Breast epithelium (tissue), 4 donors: ENCODE measurements at places on chromosomes 11 and 22.
A peak's percentile ranks its signal among the peaks of the same experiment; 100 is the strongest.

DNA sequence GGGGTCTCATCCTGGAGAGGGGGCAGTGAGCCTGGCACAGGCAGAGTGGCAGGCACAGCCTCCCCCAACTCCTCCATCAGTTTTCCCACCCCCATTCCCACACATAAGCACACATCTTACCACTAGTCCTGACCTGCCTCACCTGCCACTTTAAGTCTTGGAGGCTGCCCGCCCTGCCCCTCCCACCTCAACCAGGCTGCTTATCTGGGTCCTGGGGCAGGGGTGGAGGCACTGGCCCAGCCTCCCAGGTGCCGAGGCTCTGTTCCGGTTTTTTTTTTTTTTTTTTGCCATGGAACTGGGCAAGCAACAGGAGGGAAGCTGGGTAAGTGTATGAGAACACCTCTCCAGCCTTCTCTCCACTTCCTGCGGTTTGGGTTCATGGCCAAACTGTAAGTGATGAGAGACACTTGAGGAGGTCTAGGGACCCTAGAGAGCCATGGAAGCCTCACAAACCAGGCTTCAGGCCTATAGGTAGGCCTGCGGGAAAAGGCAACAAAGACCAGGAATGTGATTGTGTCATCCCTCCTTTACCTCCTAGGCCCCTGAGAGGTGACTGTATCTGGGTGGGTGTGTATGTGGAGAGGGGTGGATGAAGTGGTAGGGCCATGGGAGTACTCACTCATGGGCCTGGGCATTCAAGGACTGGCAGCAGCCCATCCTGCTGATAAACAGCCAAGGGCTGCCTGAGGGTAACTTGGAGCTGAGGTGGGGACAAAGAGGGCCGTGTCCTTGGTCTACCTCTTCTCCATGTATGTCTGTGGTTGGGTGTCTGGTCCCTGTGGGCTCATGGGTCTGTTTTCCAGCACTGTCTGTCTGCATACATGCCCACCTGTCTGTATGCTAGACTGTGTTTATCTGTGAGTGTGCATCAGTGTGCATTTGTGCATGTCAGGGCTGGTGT is 22.6 kb downstream of the PHLDB1 start:
- peak overlapping the region; percentile 14 for H3K27ac ChIP-seq
- H3K4me1 ChIP-seq, result peaks cover 11% of the 10 kb centered on the region
- no peaks in the 10 kb centered on the region for H3K27me3 ChIP-seq
- no peak for DNase-seq
- no peaks in the 10 kb centered on the region for H3K36me3 ChIP-seq

DNA sequence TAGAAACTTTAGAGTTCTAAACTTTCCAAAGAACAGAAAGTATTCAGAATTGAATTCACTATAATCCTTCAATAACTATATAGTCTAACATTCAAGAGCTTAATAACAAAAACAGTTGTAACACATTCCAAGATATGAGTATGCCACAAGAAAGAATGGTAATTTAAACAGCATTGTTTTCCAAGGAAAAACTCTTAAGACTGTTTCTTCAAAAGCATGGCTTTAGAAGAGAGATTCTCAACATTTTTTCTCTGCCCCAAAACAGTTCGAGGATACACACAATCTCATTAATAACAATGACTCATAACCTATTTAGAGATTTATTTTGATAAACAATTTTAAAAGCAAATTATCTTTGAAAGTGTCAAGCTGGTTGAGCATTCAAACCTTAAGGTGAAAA is 16.7 kb upstream of the ARHGAP32 start:
- no peaks in the 10 kb centered on the region for H3K27me3 ChIP-seq
- no peaks in the 10 kb centered on the region for H3K4me1 ChIP-seq
- DNase-seq, result no peak
- H3K36me3 ChIP-seq, result no peaks in the 10 kb centered on the region

- no peaks in the 10 kb centered on the region for H3K4me1 ChIP-seq
- H3K27ac ChIP-seq, result no peak overlapping the region
- no peak for DNase-seq
- no peaks in the 10 kb centered on the region for H3K36me3 ChIP-seq
- H3K27me3 ChIP-seq, result no peaks in the 10 kb centered on the region
Measured at GRCh38 chr11:60887556-60887955, 18.8 kb downstream of the PRPF19 start.

GRCh38 chr11:99370549-99371216 is 349.9 kb downstream of the CNTN5 start:
- no peak overlapping the region for H3K4me3 ChIP-seq
- DNase-seq, result no peak
- no peaks in the 10 kb centered on the region for H3K4me1 ChIP-seq
- H3K36me3 ChIP-seq, result no peaks in the 10 kb centered on the region
- no peak overlapping the region for H3K27ac ChIP-seq

DNA sequence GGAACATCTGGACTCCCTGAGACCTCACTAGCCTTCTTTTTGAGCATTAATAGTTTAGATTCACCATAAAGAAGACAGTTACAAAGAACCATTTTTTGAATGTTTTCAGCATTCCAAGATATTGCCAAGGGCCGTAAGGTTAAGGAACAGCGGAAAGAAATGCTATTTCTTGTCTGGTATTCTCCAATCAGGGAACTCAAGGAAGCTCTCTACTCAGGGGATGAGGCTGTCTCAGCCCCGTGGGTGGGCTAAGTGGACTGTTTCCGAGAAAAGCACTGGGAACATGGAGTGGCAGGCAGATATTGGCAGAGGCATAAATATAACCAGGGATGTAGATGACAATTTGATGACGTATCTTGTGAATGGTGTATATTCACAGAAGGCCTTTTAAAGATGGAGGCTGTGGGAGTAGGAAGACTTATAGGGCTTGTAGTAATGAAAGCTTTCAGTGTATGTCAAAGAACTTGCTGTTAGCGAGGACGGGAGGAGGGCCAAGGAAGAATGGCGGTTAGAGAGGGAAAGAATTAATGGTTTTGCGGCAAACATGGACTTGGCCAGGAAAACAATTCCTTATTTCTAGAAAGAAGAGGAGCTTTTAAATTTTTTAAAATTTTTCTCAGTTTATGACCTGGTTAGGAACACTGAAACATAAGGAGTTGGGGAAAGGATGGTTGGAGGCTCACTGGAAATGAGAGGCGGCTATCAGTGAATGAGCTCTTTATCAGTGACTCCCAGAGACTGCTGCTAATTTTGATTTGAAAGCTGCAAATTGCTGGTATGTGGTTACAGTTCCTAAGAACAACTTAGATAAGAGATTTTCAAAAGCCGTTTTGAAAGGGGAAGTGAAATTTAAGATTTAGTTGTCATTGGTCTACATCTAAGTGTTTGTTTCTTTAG is 64.6 kb downstream of the ST3GAL4 start:
- DNase-seq, result no peak
- H3K4me3 ChIP-seq, result no peak overlapping the region
- H3K4me1 ChIP-seq, result peaks cover 15% of the 10 kb centered on the region
- H3K36me3 ChIP-seq, result no peaks in the 10 kb centered on the region
- peak overlapping the region; percentile 30 for H3K27ac ChIP-seq

GRCh38 chr11:35967042-35967441 is 23.2 kb downstream of the LDLRAD3 start:
- no peaks in the 10 kb centered on the region for H3K27me3 ChIP-seq
- peaks cover 6% of the 10 kb centered on the region for H3K4me1 ChIP-seq
- H3K4me3 ChIP-seq, result no peak overlapping the region
- H3K27ac ChIP-seq, result no peak overlapping the region
